D721Med (cell line): ENCODE measurements at places on chromosomes 11 and 22.

DNA sequence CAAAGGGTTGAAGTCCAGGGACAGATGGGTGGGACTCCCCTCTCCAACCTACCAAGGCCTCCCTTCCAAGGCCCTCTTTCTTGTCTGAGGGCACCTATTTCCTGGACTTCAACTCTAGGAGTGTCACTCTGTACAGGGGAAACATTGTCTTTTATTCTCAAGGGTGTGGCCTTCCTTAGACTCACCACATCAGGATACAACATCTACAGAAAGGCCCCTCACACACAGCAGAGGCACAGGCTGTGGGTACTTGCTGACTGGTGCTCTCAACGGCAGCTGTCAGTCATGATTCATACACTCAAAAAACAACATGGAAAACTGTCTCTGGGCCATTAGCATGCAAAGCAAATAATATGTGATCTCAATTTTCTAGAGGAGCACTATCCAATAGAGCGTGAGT, 78.0 kb downstream of the RCN1 start:
- no peak for DNase-seq

- no peak for DNase-seq
Measured at GRCh38 chr11:444396-445144, 2.8 kb upstream of the ANO9 start.

- no peak for DNase-seq
Measured at GRCh38 chr11:81658722-81659121, 1074.9 kb downstream of the FAM181B start.

GRCh38 chr22:27984001-27984695, 65.1 kb upstream of the PITPNB start:
- no peak for DNase-seq

DNA sequence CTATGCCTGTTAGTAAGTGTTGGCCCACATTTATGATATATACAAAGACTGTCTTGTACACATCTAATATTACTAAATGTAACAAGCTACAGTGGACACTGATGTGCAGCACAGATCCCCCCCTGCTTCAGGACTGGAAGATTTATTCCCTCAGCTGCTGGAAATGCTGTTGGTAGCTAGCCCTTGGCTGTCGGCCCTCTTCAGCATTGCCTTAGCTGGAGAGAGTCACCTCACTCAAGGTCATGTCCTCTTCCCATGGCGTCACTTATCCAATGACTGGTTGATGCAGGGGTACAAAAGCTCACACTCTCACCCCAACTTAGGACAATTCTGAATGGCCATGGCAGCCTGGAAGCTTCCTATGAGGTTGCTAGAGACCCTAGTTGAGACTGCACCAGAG, 312.7 kb downstream of the SOX6 start:
- no peak for DNase-seq

- DNase-seq, result peak; percentile 28
Measured at GRCh38 chr11:121722431-121723245, 269.9 kb upstream of the SORL1-AS1 start.

GRCh38 chr11:17831883-17832282, 97.3 kb downstream of the KCNC1 start:
- DNase-seq, result no peak

DNA sequence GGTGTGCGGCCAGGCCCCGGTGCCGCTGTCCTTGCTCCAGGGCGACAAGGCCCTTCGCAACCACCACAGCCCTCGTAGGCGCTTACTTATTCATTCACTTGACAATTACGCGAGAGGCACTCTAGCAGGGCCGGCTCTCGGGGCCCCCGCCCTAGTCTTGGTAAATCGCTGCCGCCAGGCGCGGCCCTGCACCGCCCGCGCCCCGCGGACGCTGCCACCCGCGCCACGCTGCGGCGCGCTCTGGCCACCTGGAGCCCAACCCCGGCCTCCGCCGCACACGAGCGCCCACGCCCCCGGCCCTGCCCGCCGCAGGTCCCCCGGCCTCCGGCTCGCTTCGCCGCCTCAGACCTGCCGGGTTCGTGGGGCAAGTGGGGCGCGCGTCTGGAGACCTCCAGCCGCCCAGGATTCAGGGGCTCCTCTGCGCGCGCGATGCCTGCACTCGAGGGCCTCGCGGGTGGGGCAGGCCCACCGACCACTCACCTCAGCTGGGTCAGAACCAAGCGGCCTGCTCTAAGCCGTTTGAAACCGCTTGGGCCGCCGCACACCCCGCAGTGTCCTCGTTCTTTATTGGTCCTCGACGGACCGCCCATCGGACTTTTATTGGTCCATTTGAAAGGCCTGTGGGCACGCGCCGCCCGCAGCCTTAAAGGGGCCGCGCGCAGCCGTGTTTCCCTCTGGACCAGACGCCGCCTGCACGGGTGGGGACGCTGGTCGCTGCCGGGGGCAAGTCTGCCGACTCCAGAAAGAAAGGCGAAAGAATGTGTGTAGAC, at the start of gene CKAP5:
CKAP5 (minus strand) TSS at position 541 of the 770 bp plus-strand sequence. CDS start 25,049 bp downstream, outside the sequence.
- peak; percentile 92 for DNase-seq
